Right lobe of liver (tissue), 6 donors: ENCODE measurements at places on chromosomes 3 and 15.

GRCh38 chr3:176795891-176796290, 401.4 kb downstream of the TBL1XR1 start:
- no peak overlapping the region for H3K27ac ChIP-seq
- no peak overlapping the region for H3K4me3 ChIP-seq
- no peaks in the 10 kb centered on the region for H3K27me3 ChIP-seq
- no peak for DNase-seq
- no peaks in the 10 kb centered on the region for H3K4me1 ChIP-seq

- no peaks in the 10 kb centered on the region for H3K4me1 ChIP-seq
- H3K4me3 ChIP-seq, result no peak overlapping the region
- no peak for DNase-seq
Measured at GRCh38 chr3:171254315-171254714, 205.9 kb downstream of the TNIK start.

GRCh38 chr3:13715961-13716360, 163.9 kb downstream of the WNT7A start:
- DNase-seq, result no peak
- no peaks in the 10 kb centered on the region for H3K4me1 ChIP-seq
- no peak overlapping the region for H3K4me3 ChIP-seq
- no peak overlapping the region for H3K27ac ChIP-seq
- no peaks in the 10 kb centered on the region for H3K27me3 ChIP-seq

DNA sequence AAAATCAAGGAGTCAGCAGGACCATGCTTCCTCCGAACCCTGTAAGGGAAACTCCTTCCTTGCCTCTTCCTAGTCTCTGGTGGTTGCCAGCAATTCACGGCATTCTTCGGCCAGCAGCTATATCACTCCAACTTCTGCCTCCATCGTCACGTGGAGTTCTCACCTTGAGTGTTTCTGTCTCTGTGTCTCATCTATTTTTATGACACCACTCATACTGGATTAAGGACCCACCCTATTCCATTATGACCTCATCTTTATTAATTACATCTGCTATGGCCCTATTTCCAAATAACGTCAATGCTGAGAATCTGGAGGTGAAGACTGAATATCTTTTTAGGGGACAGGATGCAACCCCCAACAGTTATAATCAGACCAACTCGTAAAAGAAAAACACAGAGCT, 21.8 kb upstream of the HES1 start:
- no peaks in the 10 kb centered on the region for H3K36me3 ChIP-seq
- H3K27ac ChIP-seq, result no peak overlapping the region
- no peak overlapping the region for H3K4me3 ChIP-seq
- no peak for DNase-seq

GRCh38 chr3:1798711-1799405, 299.8 kb upstream of the CNTN4 start:
- no peaks in the 10 kb centered on the region for H3K36me3 ChIP-seq
- no peaks in the 10 kb centered on the region for H3K27me3 ChIP-seq

- no peaks in the 10 kb centered on the region for H3K36me3 ChIP-seq
- no peak overlapping the region for H3K27ac ChIP-seq
- no peaks in the 10 kb centered on the region for H3K27me3 ChIP-seq
- DNase-seq, result no peak
- H3K4me3 ChIP-seq, result no peak overlapping the region
Measured at GRCh38 chr3:6706777-6707176, 154.1 kb upstream of the GRM7 start.

- H3K4me3 ChIP-seq, result peak within 1 kb of the TSS; percentile 59
- DNase-seq, result peak; percentile 81
- H3K4me1 ChIP-seq, result no peaks in the 10 kb centered on the region
- H3K27ac ChIP-seq, result peak within 1 kb of the TSS; percentile 99
Measured at GRCh38 chr15:90883976-90884718, at the start of gene FES. Gene FES, plus strand, starts transcription at chr15:90884504. Its CDS starts 542 bp downstream, at chr15:90885046.

DNA sequence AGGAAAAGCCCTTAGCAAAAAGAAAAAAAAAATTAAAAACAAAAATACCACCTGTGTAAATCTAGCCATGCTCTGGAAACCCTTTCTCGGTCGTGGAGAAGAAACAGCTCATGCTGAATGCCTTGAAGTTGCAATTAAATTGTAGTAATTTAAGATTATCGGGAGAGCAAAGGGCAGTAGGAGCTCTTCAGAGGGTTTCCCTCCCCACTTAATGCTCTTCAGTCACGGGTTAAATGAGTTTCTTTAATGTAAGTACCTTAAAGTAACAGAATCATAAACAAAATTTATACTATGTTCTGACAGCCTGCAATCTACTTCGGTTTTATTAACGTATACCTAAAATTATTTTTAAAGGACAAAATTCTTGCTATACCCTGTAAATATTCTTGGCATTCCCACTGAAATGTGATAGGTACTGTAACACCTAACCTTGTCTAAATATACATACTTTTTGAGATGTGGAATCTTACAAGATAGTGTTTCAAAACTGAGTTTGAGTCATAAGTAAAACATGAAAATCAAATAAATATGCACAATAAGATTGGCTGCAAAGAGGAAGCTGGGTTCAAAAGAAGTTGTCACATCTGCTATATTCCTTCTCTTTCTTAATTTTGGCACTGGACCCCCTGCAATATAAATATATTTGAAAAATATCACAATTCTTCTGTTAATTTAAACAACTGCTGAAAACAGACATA, 5.3 kb downstream of the FOXP1 start:
- H3K27me3 ChIP-seq, result no peaks in the 10 kb centered on the region
- H3K4me1 ChIP-seq, result no peaks in the 10 kb centered on the region
- H3K36me3 ChIP-seq, result no peaks in the 10 kb centered on the region
- H3K27ac ChIP-seq, result no peak overlapping the region
